H9 (cell line): ENCODE measurements at places on chromosomes 12 and 14.

- no peak for DNase-seq
Observed at GRCh38 chr12:12606781-12607589, 4.7 kb upstream of the CREBL2 start.

DNA sequence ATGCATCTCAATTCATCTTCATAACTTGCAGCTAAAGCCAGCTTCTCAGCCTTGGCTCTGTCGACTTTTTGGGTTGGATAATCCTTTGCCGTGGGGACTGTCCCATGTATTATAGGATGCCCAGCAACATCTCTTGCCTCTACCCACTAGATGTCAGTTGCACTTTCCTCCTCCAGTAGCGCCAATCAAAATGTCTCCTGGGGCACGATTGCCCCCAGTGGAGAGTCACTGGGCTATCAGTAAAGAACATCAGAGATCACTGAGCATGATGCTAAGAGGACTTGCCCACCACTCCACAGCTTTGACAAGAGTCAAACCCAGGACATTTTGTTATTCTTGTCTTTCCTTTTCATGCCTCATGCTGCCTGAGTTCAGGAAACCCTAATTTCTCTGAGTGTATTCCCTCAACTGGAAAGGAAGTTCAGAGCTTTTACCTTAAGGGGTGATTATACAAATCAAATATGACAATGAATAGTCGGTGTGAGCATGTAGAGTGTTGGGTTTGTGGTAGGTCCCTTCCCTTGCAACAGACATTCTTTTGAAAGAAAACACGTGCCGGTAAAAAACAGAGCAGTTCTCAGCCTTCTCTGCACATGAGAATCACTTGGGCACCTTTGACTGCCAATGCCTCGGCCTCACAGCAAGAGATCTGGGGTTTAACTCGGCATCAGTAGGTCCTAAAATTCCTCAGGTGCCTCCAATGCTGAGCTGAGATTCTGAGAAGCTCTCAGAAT, 980.6 kb downstream of the VRK1 start:
- DNase-seq, result no peak

DNA sequence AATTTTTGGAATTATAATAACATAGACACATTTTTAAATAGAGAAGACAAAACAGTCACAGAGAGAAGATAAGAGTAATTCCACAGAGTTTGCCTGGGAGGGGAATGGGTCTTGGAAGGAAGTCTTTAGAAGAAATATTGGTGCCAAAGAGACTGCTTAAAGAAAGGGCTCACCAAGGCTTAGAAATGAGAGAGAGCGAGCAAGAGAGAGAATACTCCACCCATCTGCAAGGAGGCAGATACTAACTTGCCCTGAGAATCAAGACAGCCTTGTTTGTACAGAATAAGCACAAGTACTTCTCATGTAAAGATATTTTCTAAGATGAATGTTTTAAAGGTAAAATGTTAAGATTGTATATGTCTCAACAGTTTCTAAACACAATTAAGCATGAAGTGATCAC, 165.5 kb downstream of the SLC38A4 start:
- DNase-seq, result no peak

- DNase-seq, result no peak
Observed at GRCh38 chr12:57323416-57323815, 72.4 kb upstream of the STAC3 start.

GRCh38 chr14:54169254-54169924, 212.8 kb upstream of the BMP4 start:
- DNase-seq, result no peak

- no peak for DNase-seq
Observed at GRCh38 chr14:76653875-76654572, 107.2 kb upstream of the VASH1 start.

DNA sequence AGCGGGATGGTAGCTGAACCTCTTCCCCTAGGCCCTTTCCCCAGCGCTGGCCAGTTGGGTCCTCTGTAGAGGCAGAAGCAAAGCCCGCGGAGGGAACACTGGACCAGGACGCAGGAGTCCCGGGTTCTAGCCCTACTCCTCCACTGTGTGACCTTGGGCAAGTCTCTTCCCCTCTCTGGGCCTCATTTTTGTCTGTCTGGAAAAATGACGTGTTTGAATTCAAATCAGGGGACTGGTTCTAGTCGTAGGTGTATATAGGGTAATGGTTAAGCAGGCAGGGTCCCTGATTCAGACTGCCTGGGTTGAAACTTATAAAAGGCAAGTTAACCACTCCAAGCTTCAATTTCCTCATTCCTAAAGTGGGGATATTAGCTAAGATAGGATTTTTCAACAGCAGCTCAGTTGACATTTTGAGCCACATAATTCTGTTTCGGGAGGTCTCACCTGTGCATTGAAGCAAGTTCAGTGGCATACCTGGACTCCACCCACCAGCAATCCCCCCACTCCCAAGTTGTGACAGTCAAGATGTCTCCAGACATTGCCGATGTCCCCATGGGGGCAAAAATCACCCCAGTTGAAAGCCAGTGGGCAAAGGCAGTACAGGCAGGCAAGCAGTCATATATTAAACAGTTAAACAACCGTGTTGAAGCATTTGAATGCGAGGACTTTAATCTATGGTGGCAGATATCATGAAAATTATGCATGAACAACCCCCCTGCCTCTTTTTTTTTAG, 899 bp downstream of the TPCN1 start:
- no peak for DNase-seq

DNA sequence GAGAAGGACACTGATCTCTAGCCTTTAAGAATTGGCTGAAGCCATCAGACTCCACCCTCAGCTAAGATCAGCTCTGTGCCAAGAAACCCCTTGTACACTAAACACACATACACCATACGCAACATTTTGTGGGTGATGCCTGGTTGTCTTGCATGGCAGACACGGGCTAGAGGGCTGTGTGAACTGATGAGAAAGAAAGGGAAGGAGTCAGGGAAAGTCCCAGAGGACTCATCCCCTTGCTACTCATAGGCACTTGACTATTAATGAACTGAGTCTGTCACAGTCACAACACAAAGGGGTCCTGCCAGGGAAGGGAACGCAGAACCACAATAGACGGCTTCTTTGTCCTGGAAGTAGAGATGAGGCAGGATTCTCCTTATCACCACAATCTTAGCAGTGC, 80.8 kb downstream of the EMP1 start:
- no peak for DNase-seq

DNA sequence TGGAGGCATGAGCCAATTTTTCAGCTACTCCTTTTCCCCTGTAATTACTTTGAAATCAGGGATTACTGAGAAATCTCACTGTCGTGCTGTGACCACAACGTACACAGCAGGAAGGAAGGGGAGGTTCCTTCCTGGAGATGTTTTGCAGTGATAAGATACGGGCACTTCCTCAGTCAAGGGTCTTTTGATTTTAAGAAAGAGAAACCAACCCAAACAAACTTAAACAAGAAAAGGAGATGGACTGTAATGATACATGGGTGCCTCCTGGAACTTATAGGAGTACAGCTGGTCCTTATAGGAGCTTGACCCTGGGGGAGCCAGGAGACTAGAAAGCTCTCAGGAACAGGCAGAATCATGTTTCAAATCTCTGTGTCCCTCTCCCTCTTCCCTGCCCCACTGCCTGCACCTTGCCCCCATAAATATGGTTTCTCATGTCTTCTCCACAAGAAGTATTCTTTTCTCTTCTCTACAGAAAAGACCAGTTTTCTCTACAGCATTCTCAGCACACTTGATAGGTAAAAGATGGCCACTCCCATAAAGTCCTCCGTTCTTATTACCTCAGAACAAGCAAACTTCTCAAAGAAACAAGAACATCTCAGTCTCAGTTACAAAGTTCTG, 281.1 kb upstream of the AMIGO2 start:
- DNase-seq, result no peak

GRCh38 chr12:47773858-47774580, 981 bp downstream of the SLC48A1 start:
- DNase-seq, result no peak

DNA sequence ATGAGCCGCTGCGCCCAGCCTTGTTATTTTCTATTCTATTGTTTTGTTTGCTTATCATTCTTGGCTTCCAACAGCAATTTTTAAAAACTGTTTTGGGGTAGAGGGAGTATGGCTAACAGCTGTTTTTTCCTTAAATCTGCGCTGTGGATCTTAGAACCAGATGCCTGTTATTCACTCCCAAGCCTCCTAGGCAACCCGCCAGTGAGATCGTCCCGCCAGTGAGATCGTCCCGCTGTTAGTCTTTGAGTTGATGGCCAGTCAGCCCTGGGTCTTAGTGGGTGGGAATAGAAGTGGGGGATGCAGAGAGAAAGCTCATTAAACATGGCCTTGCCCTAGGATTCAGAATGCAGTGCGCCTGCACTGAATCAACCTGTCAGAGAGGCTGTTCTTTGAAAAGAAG, 67.3 kb upstream of the BICD1 start:
- no peak for DNase-seq

DNA sequence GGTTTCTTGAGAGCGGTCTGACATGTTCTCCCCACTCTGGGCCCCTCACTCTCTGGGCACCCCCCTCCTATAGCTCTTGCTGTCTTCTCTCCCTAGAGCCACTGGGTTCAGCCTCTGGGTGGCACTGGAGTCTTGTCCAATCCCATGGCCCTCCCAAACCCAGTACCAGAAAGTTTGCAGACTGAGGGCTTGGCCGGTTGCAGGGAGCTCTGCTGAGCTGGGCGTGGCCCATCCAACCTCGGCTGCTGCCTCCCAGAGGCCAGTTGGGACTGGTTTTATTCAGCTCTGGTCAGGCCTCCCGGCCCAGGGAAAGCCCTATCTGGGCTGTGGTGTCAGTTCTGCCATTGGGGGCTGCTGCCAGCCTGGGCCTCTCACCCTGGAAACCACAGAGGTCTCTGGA, 37.9 kb downstream of the ISCA2 start:
- peak; percentile 90 for DNase-seq

- DNase-seq, result no peak
Observed at GRCh38 chr12:4540638-4541037, 1.9 kb downstream of the RAD51AP1 start.

DNA sequence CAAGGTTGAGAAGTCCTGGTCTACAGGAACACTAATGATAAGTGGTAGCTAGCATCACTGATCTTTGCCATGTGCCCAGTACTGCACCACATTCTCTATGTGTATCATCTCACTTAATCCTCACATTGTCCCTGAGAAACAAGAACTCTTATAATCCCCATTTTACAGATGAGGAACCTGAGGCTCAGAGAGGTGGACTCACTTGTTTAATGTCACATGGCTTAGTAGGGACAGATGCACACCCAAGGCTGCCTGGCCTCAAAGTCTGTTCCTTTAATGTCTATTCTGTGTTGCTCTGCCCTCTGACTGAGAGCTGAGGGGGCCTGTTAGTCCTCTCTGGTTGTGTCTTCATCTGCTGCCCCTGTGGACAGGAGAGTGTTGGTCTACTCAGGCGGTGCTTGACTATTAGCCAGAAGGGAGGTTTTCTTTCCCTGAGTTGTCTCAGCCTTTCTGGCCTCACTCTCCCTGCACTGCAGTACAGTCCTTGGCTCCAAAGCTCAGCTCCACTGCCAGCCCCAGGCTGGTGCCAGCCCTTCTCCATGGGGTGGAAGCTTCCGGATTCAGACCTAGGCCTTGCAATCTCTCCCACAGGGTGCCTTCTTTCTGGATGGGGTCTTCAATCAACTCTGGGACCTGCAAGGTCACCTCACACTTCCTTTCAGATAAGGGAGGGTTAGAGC, 4.9 kb upstream of the DYNLL1 start:
- no peak for DNase-seq

- DNase-seq, result no peak
Observed at GRCh38 chr12:91492648-91493047, 310.0 kb upstream of the DCN start.

GRCh38 chr12:84507956-84508850, 404.4 kb downstream of the SLC6A15 start:
- peak; percentile 56 for DNase-seq

DNA sequence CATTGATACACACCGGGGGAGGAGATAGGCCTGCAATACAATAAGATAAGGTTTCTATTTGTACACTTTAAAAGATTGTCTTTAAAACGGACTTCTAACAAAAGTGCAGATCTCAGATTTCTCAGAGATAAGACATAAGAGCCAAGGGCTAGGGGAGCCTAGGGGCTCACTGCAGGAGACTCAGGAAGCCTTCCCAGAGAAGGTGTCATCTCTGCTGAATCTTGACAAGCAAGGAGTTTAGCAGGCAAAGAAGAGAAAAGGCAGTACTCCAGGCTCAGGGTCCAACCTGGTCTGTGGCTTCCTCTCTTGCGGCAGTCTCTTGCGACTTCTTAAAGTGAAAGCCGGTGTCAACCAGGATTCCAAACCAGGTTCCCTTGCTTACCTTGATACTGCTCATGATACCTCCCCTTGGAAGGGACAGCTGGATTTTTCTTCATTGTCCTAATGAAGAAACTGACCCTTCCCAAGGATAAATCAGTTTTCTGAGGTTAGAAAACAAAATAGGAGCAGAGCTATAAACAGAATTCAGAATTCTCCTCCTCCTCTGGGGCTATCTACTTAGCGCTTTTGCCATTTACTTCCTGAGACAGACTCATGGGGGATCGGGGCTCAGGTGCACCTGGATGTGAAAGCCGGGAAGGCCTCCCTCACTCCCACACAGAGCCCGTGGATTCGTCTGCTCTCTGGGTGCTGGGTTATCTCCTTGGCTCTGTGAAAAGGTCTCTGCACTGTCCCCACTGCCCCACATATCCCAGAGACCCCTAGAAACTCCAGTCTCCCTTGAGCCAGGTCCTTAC, 1.7 kb upstream of the SCNN1A start:
- no peak for DNase-seq

DNA sequence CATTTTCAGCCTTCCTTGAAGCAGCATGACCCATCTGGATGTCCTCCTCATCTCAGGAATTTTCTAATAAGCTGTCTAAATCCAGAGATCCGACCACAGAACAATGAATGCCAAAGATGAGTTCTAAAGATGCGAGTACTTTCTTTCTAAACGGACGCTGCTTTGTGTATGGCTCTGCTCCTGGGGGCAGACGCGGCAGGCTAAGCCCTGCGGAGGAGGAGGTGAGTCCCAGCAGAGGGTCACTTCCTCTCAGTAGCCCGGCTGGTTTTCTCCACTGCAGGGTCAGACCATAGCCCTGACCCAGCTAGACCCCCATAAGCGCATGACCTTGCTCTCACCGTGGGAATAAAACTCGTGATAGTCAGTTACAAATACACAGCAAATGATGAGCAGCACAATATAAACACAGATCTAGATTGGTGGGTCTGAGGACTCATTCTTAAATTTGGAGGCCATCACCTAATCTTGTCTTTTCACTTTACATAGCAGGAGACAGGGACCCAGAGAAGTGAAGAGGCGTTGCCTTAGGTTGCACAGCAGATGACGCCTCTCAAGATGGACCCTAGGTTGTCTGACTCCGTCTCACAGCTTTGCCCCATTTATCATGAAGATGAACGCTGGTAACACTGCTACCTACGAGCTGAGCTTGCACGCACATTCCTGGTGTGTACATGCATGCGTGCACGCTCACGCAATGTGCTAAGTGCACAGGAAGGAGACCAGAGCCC, 16.6 kb downstream of the SSH1 start:
- DNase-seq, result no peak
